ENCODE measurements at places on chromosomes 3 and 15. TPM values are rescaled to one million over a fixed set of nuclear protein-coding genes. Genes with fewer than 3 reads are reported as not detected.

The GP9 gene
- total RNA-seq, result not detected

The ITIH3 gene
- not detected for total RNA-seq

The IMPG2 gene
- total RNA-seq, result 0.29 TPM

The SAMD7 gene
- total RNA-seq, result not detected

The CCDC13 gene
- total RNA-seq, result 1.7 TPM

The EFCAB12 gene
- total RNA-seq, result 2.1 TPM

The MUC4 gene
- total RNA-seq, result not detected

GRCh38 chr3:174100744-174101143 is 703.2 kb downstream of the NLGN1 start:
- no peak for DNase-seq

GRCh38 chr3:46566040-46566641 is at the start of gene LRRC2:
Gene LRRC2 (minus strand): TSS chr3:46566302. CDS start chr3:46551591, 14,711 bp downstream.
- DNase-seq, result no peak

- DNase-seq, result no peak
Observed at GRCh38 chr3:14791343-14791945, 27.3 kb upstream of the FGD5 start.

DNA sequence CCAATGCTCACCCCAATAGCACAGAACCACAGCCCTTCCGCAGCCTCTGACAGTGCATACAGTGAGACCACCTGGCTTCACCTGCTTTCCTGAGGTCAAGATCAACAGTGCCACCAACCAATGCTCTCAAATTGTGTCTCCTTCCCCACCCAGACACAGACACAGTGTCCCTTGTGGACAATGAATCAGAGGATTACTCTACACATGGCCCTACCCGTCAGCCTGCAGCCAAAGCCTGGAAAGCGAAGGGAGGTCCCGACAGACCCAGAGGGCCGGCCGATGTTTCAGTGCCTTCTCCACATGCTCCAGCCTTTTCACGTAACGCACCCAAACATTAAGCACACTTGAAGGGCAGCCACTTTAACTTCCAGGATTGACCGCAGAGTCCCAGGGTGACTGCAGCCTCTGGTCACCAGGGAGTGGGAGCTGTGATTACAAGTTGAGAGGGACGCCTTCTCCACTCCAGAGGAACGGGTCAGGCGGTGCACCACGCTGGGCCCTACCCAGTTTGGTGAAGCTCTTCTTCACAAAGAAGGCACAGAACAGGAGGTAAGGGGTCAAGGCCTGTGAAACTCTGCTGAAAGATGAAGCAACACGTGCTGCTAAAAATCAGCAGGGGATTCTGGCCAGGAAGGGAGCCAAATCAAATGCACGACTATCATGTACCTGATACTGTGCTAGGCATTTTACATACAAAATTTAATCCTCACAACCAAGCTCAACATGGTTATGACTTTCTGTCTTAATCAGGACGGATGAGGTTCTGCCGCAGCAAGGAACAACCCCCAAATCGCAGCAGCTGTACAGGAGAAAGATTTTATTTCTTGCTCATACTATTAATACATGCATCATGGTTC is 17.2 kb downstream of the KLHL25 start:
- no peak for DNase-seq

DNA sequence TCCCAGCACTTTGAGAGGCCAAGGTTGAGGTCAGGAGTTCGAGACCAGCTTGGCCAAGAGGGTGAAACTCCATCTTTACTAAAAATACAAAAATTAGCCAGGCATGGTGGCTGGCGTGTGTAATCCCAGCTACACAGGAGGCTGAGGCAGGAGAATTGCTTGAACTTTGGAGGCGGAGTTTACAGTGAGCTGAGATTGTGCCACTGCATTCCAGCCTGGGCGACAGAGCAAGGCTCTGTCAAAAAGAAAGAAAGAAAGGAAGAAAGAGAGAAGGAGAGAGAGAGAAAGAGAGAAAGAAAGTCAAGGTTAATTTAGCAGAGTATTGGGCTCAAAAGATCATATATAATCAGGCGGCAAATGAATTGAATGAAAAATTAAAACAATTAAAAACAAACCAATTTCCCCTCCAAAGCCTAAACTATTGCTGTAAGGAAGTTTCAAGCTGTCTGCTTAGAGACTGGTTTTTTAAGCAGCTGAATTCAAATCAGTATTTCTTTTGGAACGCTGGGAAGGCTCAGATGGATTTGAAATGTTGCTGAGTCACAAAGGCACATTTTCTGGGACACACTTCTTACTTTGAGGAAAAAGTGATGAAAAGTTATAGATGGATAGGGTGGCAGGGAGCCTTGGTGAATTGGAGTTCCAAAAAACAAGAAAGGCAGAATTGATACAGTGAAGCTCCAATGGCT is 81.3 kb upstream of the BHLHE40 start:
- no peak for DNase-seq

- DNase-seq, result no peak
Observed at GRCh38 chr3:69005071-69005790, 8.3 kb downstream of the EOGT start.

GRCh38 chr3:180391001-180391400 is 211.0 kb upstream of the TTC14 start:
- DNase-seq, result no peak

DNA sequence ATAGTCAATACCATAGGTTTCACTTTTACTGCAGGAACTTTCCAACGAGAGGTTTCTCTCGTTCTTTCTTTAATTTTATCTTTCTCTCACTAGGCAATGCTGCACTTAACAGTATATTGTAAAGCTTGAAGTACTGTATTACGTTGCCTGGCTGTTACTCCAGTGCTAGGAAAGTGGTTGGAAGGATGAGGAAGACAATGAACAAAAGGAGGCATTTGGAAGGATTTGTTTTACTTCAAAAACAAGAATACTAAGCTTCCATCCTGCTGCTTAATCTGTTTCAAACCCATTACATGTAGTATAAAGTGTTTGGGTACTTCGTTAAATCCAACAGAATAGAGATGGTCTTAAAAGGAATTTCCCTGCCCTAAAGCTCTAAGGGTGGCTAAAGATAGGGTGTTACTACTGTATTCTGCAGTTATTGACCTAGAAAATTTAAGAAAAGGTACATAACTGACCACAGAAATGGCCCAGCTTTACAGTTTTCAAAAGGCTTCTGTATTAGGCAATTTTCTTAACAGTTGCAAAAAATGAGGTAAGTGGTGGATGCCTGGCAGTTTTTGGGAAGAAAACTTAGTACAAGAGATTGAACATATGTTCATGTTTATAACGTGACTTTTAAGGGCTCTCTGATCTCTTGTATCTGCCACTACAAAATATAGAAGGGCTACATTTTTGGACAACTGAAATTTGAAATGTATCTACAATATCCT is 785 bp upstream of the IFT57 start:
- no peak for DNase-seq

- DNase-seq, result no peak
Observed at GRCh38 chr15:84855136-84855535, 29.3 kb upstream of the SLC28A1 start.

DNA sequence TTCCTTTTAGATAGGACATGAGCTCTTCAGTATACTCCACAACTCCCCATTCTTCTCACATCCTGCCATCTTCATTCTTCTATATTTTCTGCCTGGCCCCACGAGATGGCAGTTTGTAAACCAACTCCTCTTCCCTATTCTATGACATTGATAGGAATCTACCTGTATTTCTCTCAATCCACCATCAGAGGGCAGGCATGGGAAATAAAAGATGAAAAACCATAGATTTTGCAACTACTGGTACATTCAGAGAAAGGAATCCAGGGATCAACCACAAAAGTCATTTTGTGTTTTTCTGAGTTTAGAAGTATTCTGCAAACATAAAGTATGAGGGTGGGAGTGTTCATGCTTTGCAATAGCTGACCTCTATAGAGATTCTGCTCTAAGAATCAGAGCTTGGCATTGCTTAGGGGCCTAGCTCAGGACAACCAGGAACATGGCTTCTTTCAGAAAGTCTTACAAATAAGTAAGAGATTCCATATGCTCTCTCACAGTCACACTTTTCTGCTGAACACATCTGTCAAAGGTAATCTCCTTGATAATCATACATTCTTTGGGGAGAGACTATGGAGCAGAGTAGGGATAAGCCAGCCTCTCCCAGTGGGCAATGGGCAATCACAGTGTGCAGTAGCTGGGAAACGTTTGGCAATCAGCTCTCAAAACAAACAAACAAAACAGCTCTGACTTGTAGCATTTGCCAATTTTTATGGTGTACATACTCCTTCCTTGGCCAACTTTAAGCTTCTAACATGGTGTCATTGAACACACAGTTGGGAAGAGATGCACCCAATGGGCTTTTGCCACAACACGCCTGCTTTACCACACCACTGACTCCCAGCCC is 43.1 kb upstream of the SLC25A36 start:
- DNase-seq, result no peak

DNA sequence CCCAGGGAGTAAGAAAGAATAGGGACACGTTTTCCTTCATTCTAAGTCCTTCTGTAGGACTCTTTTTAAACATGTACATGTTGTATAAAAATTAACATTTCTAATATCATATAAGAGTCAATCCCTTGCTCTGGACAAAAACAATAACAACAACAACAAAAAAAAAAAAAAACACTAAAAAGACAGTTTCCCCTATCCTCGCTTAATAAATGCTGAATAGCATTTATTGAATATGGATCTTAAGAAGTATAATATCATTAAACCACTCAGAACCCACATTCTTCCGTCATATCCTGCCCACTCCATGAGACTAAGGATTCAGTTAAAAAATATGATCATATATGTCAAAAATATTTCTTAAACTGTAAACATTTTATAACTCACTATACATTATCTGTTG is 145.1 kb downstream of the AQP9 start:
- no peak for DNase-seq

DNA sequence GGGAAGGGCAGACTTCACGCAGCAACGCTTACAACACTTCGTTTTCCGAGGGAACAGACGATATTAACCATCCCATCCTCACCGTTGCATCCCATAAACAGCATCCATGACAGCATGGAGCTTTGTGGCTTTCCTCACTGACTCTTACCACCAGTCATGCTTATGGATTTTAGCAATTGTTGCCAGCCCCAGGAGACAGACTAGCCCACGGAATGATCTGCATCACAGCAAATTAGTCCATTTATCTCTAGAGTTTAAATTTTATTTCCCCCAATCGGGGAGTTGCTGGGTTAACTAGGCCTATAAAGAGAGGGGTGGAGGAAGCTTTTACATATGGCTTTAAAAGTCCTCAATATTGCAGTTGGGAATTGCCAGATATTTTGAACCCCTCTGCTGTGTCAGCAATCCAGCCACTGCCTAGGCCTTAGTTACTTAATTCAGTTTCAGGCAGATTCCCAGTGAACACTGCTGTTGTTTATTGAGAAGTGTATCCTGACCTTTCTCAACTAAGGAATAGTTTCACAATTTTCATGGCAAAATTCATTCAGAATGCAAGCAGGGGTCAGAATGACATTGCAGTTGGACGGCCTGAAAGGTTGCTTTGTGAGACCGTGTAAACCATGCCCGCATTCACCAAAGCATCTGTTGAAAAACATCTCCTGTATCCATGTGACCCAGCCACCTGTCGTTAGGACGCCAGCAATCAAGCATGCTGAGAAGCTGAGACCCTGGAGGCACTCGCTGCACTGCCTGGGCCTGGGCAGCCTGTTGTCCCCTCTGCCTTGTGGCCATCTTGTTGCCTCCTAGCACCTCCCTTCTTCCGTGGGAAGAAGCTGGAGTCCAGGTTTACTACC is 397.4 kb upstream of the TPM1 start:
- DNase-seq, result no peak
